ENCODE measurements at places on chromosomes 11 and 22.

DNA sequence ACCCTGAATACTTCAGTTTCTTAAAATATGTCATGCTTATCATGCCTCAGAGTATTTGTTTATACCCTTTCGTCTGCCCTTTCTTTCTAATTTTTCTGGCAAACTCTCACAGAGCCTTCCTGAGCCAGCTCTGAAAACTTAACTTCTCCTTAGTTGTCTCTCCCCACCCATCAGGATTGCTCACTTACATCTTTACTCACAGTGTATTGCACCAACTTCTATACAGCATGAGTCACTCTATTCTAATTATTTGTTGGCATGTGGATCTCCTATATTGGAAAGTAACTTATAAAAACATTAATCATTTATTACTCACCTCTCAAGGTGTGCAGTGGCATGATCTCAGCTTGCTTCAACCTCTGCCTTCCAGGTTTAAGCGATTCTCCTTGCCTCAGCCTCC lies 114.9 kb downstream of the FANCF start:
- no peak for DNase-seq

GRCh38 chr11:1085440-1086170 lies 10.9 kb downstream of the MUC2 start:
- DNase-seq = no peak

GRCh38 chr11:11661326-11662040 lies 39.7 kb upstream of the GALNT18 start:
- DNase-seq = no peak

GRCh38 chr22:35032571-35032970 lies 33.4 kb upstream of the ISX start:
- no peak for DNase-seq

GRCh38 chr11:103699216-103699615 lies 337.2 kb upstream of the DDI1 start:
- DNase-seq = no peak

- no peak for DNase-seq
Measured at GRCh38 chr11:75174781-75175370, 24.0 kb downstream of the SLCO2B1 start.

- DNase-seq = peak; percentile 28
Measured at GRCh38 chr11:34331736-34332135, 26.1 kb downstream of the ABTB2 start.

GRCh38 chr11:13114566-13115379 lies 105.7 kb downstream of the RASSF10 start:
- DNase-seq = no peak

GRCh38 chr11:103436131-103436770 lies 327.0 kb downstream of the DYNC2H1 start:
- no peak for DNase-seq

GRCh38 chr22:45996241-45997076 lies 19.5 kb upstream of the WNT7B start:
- DNase-seq = peak; percentile 79

GRCh38 chr11:10597877-10598351 lies 29.4 kb upstream of the LYVE1 start:
- DNase-seq = no peak

DNA sequence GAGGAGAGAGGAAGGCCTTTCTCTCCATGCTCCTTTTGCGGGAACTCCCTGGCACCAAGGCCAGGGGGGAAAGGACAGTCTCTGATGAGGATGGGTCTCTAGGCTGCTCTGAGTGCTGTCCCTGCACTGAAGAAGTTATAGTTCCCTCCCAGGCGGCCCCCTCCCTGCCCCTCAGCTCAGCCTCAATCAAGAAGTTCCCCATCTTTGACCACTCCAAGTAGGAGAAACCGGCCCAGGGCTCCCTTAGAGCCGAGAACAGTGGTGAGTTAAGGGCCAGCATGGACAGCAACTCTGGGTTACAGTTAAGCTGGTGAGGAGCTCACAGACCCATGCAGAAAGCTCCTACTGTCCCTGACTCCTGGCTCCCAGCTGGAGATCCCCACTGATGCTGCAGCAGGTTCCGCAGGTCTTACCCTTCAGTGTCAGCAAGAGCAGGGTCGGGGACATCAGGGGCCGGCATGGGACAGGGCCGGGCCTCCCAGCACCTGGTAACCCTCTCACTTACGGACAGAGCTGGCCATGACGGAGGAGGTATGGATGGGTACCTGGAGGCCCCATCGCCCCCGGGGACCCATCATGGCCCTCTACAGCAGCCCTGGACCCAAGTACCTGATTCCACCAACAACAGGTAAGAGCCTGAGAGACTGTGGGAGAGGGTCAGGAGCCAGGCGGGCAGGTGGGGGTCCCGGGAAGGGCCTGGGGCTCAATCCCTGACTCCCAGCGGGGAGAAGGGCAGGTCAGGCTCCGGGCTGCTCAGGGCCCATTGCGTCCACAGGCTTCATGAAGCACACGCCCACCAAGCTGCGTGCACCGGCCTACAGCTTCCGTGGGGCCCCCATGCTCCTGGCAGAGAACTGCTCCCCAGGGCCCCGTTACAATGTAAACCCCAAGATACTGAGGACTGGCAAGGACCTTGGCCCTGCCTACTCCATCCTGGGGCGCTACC lies 4.2 kb downstream of the SCGB1C1 start:
- DNase-seq = no peak

DNA sequence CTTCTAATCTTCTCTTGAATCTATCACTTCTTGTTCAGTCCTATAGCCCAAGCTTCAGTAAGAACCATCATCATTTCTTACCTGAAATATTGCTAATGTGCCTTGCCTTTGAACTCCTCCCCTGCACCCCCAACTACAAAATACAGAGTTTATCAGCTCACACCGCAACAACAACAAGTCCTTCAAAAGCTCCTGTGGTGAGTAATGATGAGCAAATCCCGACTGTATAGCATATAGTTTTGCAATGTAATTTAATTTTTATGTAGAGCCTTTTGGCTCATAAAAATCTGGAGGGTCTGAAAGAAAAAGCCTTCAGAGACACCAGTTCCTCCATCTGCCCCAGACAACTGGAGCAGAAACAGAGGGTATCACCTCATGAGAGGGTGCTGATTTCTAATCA lies 124.7 kb downstream of the ARHGAP32 start:
- DNase-seq = no peak

- DNase-seq = no peak
Measured at GRCh38 chr11:122331079-122331478, 215.1 kb upstream of the BLID start.
